Stimulated activated CD8-positive, alpha-beta memory T cell treated with anti-CD3 and anti-CD28 coated beads, Interleukin-7, amount 100 ng/mL, for 1 hour (primary cell): ENCODE measurements at places on chromosomes 12 and 14.

DNA sequence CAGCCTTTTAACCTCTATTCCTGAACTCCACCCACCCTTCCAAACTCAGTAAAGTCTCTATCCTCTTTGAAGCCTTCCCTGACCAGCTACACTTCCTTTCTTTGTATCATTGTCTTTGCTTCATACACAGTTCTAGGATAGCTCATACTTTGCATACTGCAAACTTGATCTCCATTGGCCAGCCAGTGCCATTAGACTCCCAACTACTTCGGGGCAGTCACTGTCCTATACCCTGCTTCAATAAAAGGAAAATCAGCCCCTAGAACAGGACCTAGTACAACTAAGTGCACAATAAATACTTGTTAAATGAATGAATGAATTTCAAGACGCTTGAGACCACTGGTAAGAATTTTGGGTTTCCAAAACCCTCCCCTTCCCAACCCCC is 521 bp upstream of the PIP4K2C start:
- DNase-seq = no peak

DNA sequence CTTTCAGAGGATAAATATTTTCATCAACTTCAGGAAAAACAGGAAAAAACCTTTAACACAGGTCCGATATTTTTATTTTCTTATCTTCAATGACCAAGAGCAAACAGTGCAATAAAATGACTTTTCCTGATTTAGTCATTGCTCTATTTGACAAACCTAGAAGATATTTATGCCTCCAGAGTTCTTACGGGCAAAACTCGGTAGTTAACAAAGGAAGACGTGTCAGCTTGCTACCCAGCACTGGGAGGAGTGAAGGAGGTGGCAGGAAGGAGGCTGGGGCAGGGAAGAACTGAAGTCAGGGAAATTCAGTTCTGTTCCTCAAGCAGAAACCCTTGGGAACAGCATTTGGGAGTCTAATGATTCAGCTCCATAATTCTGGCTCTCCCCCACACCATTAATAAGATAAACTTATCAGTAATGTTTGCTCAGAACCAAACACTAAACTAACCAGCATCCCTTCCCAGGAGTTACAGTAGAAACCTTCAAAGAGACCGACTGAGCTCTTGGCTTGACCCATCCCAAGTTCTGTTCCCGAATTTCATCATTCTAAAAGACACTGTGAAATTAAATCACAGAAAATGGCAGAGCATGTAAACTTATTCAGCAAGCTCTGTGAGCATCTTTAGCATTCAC is 163.3 kb downstream of the APAF1 start:
- no peak for DNase-seq

- no peak for DNase-seq
These were observed 439.5 kb downstream of the CCER1 start for GRCh38 chr12:90515199-90516175.

DNA sequence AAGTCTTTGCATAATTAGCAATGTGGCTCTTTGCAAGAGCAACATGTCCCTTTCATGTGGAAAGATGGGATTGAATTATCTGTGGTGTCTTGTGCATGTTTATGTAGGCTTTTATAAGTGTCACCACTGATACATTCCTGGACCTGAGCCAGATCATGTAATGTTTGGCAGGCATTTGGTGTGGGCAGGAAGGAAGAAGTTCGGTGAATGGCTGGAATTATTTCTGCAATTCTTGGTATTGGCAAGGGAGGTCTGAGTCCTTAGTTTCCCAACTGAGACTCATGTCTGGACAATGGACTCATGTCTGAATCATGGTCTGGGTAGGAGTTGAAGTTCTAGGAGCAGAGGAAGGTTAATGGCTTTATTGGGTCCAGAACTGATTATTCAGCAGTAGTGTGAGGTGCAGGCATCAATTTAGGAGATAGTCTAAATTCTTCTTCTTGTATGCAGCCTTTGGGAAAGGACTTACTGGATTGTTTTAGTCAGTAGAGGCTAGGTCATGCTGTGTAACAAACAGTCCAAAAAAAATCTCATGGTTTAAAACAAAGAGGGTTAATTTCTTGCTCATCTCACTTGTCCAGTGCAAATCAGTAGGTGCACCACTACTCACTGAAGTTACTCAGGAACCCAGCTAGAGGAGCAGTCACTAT is 186.5 kb upstream of the LHX5 start:
- no peak for DNase-seq

DNA sequence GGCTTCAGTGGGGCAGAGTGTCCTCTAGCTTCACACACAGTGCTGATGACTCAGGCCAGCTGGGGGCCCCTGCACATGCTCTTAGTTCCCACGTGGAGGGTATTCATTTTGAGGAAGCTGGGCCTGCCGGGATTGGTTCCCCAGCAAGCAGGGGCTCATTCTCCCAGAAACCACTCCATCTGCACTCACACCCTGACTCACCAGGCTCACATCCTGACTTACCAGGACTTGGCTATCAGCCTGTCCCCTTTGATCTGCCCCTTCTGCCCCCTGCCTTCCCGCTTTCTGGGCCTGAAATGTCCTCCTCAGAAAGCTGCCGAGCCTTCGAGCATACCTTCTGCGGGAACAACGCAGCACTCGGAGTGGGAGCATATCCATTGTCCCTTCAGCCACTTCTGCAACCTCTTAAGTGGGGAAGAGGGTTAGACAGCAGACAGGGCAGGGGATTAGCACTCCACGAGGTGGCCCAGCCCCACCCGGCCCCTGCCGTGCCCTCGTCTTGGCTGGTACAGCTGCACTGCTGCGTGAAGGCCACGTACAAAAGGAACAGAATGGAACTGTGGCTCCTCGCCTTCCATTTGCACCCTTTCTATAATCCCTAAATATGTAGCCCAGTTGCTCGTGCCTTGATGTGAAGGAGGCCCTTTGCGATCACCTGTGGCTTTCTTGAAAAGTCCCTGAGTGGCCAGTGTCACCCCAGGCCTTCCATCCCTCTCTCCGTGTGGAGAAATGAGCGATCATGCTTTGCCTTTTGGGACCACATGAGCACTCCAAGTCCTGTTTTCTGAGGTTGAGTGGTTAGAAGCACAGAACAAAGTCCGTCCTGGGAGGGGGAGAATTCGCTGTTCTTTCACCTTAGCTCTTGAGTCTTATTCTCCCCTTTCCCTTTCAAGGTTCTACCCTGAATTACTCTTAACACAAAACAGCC is 26.1 kb downstream of the TPCN1 start:
- DNase-seq = no peak

GRCh38 chr14:68292441-68293215 is 473.0 kb downstream of the RAD51B start:
- DNase-seq = no peak

DNA sequence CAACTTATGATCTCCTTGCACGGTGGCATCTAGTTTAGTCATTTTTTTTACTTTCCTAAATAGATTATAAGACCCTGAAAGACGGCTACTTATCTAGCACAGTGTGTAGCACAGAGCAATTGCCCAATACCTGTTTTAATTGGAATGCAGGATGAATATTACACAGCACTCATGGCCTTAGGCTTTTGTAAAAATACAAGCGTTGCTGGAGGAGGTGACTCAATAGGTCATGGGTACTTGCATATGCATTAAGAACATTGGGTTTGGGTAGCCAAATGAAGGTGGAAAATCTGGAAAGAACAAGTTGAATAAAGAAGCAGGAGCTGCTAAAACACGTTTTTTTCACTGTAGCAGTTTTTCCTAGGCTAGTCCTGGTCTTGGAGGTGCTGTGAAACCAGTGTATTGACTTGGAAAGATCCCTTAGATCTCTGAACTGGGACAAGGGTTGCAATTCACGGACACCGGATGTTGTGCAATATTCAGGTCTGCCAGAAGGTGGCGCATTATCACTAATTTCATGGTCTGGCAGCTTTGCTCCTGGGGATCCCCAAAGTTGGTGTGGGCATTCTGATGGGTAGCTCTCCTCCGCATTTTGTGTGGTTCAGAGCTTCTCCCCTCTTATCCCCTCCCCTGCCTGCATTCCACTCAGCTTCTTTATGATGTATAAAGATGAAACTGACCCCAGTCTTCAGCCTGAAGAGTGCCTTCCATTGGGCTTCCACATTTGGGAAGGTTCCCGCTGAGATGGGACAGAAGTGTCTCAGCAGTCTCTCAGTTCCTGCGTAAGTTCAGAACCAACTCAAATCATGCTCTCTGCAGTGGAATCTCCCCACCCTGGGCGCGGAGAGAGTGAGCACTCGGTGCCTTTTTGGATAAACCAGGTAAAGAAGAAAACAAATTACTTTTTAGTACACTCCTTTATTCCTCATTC is 278.3 kb downstream of the NRXN3 start:
- no peak for DNase-seq

- no peak for DNase-seq
These were observed 227.4 kb downstream of the ALX1 start for GRCh38 chr12:85507456-85507855.

GRCh38 chr14:25756876-25757275 is 706.9 kb upstream of the STXBP6 start:
- no peak for DNase-seq

GRCh38 chr14:95434121-95434520 is 82.3 kb downstream of the SYNE3 start:
- no peak for DNase-seq

DNA sequence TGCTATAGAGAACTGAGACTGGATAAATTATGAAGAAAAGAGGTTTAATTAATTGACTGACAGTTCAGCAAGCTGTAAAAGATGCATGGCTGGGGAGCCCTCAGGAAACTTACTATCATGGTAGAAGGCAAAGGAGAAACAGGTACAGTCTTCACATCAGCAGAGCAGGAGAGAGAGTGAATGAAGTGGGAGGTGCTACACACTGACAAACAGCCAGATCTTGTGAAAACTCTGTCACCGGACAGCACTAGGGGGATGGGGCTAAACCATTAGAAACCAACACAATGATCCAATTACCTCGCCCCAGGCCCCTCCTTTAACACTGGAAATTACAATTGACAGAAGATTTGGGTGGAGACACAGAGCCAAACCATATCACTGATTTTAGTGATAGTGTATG is 682.4 kb downstream of the SLC16A7 start:
- DNase-seq = no peak

DNA sequence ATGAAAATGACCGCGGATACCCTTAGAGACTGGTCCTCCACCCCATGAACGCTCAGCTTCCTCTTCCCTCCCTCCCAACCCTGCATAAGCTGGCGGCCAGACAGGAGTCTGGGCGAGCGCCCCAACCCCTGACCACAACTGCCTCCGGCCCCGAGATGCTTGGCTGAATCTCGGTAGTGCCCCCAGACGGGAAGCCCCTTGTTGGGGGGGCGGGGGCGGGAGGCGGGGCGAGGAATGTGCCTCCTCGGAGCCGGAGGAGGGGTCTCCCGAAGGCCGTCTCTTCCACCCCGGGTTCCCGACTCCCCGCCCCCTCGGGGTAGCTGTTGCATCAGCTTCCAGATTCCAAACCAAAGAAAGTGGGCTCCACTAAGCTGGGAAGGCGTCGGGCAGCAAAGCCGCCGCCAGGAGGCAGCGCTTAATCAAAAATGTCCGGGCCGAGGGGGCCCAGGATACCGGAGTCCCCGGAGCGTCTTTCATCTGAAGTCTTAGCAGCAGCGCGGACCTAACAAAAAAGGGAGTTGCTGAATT is 7.1 kb upstream of the MRPL52 start:
- DNase-seq = peak; percentile 54

DNA sequence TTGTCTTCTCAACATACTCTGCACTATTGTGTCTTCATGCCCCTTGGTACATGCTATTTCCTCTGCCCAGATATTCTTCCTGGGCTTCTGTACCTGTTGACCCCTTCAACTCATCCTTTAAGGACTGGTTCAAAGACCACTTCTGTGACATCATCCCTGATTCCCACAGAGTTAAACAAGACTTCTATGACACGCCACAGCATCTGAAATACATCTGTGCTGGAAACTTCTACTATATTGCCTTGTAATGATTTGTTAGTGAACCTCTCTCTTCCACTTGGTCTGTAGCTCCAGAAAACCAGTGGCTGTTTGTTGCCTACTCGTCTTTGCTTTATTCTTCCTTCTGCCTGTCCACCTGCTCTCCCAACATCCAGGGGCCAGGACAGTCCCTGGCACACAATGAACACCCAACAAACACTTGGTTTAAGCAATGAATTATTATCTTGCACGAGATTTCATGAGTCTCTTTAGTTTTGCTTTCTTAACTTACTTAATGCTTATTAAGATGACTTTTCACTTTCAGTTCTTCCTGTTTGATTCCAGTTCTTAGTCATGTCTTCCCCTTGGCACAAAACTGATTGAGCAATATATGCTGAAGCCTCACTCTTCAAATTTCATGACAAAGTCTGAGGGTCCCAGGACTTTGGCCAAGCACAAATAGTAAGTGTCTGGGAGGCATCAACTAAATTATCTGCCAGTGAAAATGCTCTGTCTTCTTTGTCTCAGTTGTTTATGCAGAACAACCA is 485.9 kb downstream of the APAF1 start:
- DNase-seq = no peak

- DNase-seq = no peak
These were observed 393.3 kb upstream of the RPL10L start for GRCh38 chr14:47044841-47045240.

DNA sequence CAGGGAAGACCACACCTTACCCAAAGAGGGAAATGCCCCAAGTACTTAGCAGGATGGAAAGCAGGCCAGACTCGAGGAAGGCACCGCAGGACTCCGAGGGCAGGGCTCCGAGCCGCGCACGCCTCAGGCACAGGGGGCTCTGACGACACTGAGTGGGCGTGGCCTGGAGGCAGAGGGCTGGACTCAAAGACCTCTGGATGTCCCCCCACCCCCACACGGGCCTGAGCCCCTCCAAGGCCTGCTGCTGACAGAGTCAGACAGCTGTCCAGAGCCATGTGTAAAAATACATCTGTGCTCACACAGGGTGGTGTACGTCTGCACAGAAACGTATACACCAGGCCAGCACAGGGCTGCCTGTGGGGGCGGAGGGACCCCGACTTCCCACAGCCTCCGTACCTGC is 1.4 kb downstream of the AKT1 start:
- no peak for DNase-seq

DNA sequence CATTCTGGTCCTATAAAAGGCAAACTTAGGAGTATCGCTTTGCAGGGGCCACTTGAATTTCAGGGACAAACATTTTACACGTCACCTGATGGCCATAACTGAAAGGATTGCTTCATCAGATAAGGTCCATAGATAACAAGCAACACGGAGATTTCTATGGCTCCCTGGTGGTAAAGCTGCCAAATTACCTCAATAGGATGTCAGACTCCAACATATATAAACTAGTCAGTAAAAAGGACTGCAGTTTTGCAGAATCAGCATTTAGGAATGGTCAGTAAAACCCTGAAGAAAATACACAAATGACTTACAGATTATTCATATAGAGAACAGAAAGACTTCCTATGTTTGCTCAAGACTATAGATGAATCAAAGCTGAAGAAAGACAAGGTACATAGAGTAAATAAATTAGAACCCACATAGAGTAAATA is 66.1 kb upstream of the GRIP1 start:
- DNase-seq = no peak

DNA sequence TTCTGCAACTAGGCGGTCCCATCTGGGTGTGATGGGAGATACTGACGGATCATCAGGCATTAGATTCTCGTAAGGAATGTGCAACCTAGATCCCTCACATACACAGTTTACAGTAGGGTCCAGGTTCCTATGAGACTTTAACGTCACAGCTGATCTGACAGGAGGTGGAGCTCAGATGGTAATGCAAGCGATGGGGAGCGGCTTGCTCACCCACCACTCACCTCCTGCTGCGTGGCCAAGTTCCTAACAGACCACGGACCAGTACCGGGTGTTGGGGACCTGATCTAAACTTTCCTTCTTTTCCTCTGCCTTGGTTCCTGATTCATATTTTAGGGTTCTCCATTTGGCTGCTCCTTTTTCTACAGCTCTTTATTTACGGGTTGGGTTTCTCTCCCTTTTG is 479.8 kb downstream of the BCAT1 start:
- DNase-seq = no peak

GRCh38 chr14:24988760-24989159 is 61.2 kb downstream of the STXBP6 start:
- DNase-seq = no peak
